ENCODE measurements at places on chromosomes 7 and 10. TPM values are rescaled to one million over a fixed set of nuclear protein-coding genes. Genes with fewer than 3 reads are reported as not detected.

DNA sequence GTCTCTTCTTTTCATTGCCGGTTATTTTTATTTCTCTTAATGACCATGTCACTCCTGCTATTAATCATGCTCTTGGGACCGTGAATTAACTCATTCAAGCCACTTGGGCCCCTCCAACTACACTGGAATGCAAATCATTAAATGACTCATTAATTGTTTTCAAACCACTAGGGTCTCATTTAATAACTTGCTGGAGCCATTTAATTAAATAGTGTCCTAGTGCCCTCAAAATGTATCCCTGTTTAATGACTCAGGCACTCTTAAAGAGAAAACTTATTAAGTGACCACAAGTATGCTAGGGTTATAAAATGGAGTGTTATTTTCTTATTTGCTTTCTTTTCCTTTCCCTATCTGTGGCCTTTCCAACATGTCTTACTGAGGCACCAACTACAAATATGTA lies 73.0 kb downstream of the PLXDC2 start:
- no peak for DNase-seq

Gene TSPAN12
- not detected for total RNA-seq

- DNase-seq = no peak
Measured at GRCh38 chr7:35448486-35448885, 194.6 kb upstream of the TBX20 start.

- DNase-seq = no peak
Measured at GRCh38 chr10:100148353-100149211, 37.2 kb downstream of the ERLIN1 start.

- DNase-seq = no peak
Measured at GRCh38 chr7:116443646-116444045, 55.9 kb upstream of the CAV2 start.

- DNase-seq = no peak
Measured at GRCh38 chr7:94410413-94411187, 15.9 kb downstream of the COL1A2 start.

Gene LIPN
- not detected for total RNA-seq

- DNase-seq = no peak
Measured at GRCh38 chr10:124047427-124048152, 45.8 kb downstream of the CHST15 start.

Gene CCDC146
- 5.3 TPM for total RNA-seq

Gene NPFFR1
- not detected for total RNA-seq

- no peak for DNase-seq
Measured at GRCh38 chr7:55457801-55458200, 92.7 kb downstream of the LANCL2 start.

- no peak for DNase-seq
Measured at GRCh38 chr10:11164551-11164802, 146.8 kb downstream of the CELF2 start.

- no peak for DNase-seq
Measured at GRCh38 chr7:16023046-16023445, 336.6 kb upstream of the MEOX2 start.

DNA sequence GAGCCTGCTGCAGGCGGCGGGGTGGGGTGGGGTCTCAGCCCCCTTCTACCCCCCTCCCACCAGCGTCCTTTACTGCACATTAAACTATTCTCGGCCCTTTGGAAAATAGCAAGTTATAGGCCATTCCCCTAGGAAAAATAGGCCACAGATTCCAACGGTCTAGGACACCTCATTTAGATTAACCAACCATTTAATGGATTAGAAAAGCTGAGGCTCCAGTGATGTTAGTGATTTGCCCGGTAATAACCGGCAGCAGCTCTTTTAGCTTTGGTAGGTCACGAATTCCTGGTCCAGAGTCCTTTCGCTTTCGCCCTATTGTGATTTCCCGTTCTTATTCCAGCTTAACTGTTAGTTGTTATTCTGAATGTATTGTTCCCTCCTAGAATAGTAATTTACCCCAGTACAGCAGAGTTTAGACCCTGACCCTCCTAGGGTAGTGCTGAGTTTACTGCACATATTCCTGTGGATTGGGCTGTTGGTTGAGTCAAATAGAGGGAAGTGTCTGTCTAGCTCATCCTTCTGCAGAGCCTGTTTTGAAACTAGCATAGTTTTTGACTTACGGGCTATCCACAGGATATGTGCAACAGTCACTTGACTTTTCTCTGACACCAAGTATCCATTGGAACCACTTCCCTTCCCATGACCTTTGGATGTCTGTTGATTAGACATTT lies 754 bp downstream of the GSTO1 start:
- DNase-seq = no peak

Gene PNLIPRP3
- not detected for total RNA-seq

DNA sequence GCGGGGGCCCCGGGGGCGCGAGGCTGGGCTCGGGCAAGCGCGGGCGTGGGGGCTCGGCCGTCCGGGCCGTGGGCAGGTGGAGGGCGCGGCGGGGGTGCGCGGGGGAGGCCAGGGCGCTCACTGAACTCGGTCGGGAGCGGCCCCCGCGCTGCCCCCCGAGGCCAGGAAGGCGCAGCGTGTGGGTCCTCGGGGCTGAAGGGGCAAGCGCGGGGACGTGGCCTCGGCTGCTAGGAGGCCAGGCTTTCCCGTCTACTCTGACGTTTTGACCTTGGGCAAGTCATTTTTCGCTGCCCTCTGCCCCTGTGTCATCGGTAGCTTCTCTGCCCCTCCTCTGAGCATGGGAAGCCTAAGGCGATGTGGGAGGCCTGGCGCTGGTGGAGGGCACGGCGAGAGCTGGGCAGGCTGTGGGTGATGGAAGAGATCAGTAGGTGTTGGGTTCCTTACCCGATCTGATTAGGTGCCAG lies 441 bp downstream of the FBH1 start:
- peak; percentile 41 for DNase-seq

Gene SMO
- not detected for total RNA-seq

GRCh38 chr7:53315981-53316380 lies 280.5 kb downstream of the POM121L12 start:
- DNase-seq = no peak

GRCh38 chr7:112414855-112415490 lies 35.3 kb upstream of the IFRD1 start:
- DNase-seq = no peak

DNA sequence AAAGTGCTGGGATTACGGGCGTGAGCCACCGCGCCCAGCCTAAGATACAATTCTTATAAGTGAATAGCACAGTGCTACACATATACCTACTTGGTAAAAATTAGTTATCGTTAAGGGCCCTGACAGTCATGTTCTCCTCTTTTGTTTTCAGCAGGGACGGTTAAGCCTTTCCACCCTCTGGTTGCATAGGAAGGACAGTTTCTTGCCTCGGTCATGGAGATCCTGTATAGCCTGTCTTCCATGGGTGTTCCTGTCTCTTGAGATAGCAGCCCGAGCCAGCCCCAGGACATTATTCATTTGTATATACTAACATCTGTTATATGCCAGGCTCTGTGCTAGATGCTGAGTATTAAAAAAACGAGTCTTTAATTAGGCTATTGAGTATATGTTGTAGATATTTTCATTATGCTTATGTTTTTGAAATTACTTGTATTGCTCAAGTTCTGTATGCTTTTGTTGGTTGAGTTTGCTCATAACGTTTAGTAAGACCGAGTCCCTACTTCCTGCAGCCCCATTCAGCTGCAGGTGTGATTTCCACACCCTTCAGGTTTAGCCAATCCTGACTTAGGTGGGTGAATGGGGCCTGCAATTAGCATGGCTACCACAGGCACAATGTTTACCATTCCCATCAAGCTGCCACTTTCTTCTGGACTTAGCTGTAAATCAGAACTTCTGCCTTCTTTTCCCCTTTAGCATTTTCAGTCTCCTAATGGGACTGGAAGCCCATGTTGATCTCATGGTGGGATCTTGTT lies 24.8 kb downstream of the CCSER2 start:
- DNase-seq = no peak

- no peak for DNase-seq
Measured at GRCh38 chr10:34966451-34966850, 123.7 kb downstream of the CUL2 start.

DNA sequence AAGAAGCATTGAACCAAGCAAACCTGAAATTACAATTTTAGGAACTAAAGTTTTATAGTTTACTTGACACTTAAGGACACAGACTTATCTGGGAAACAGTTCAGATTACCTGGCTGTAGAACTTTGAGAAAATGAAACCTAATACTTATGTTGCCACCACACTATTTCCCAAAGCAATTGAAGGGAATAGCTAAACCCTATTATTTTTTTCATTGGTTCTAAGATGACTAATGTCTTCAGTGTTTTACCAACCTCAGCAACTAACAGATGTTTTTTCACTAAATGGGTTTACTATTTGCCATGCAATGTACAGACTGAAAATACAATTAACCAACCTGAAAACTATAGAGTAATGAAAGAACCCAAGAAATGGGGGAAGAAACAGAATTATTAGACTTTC lies 689.6 kb downstream of the SORCS1 start:
- DNase-seq = no peak

DNA sequence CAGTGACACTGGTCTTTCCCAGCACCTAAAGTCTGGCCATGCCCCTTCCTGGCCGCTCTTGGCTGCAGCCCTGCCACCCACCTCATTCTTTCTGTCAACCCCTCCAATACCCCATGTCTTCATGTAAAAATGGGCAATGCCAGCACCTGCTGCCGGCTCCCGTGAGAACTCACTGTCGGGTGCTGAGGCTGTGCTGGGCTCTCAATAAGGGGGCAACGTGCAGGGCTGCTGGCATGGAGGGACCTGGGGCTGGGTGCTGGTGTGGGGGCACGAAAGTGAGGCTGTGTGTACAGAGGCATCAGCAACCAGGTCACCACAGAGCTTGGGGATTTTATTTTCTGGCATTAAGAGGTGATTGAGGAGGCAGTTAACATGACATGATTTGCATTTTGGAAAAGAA lies 65.3 kb downstream of the ALOX5 start:
- DNase-seq = no peak

Gene RAB19
- 4.8 TPM for total RNA-seq

Gene SFTPD
- not detected for total RNA-seq

DNA sequence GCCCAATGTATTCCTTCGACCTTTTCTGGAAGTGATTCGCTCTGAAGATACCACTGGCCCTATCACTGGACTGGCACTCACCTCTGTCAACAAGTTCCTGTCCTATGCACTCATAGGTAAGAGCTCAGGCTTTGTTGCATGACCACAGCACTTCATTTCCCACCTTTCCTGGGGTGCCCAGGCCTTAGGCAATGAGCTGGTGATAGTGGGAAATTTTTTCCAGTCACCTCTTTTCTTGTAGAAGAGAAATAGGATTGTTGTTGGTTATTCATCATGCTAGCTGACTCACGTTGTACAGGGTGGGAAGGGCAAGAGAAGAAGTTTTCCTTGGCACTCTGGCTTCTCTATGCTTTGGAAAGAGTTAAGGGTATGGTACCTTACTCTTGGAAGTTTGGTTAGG lies 51.4 kb upstream of the NFKB2 start:
- no peak for DNase-seq

DNA sequence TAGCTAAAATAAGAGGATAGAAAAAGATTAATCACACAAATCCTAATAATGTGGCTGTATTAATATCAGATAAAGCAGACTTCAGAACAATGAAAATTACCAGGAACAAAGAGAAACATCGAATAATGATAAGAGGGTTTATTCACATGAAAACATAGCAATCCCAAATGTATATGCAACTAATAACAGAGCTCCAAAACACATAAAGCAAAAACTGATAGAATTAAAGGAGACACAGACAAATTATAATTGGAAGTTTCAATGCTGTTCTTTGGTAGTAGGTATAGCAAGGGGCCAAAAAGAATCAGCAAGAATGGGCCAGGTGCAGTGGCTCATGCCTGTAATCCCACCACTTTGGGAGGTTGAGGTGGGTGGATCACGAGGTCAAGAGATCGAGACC lies 23.4 kb upstream of the DNAAF5 start:
- DNase-seq = no peak

DNA sequence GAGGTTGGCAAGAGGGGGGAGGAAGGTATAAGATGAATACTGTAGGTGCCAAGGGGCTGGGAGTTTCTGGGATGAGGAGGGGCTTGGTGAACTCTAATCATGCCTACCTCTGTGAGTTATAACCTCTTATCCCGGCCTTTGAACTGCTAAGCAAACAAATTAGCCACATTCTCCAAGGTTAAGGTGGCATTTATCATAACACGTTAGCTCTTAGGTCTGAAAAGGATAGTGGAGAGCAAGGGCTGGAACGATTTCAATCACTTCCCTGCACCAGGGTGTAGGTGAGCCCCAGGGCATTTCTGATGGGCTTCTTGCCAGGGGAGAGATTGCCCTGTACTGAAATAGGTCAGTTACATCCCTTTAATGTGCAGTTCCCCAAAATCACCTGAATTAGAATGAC lies 28.6 kb upstream of the DMBT1 start:
- DNase-seq = no peak

GRCh38 chr10:103895411-103896186 lies 22.4 kb downstream of the STN1 start:
- DNase-seq = no peak

- DNase-seq = no peak
Measured at GRCh38 chr7:86720306-86720705, 76.6 kb downstream of the GRM3 start.

GRCh38 chr7:130856866-130857265 lies 122.9 kb upstream of the KLF14 start:
- no peak for DNase-seq

Gene MACC1
- 0.20 TPM for total RNA-seq

DNA sequence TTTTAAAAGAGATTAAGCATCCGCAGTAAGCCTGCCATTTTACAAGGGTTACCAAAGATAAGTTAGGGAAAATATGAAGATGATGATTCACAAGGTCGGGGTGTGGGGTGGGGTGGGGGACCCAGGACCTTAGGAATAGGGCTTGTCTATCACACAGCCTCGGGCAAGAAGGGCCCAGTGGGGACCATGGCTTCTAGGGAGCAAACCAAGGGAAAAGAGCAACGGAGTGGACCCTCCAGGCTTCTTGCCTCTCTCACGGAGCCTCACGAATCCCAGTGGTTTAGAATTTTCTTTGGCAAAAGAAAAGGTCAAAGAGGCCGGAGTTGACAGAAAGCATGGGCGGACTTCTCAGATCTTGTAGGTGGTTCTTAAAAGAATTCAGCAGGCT lies 1.3 kb downstream of the PRKCQ start:
- DNase-seq = no peak

DNA sequence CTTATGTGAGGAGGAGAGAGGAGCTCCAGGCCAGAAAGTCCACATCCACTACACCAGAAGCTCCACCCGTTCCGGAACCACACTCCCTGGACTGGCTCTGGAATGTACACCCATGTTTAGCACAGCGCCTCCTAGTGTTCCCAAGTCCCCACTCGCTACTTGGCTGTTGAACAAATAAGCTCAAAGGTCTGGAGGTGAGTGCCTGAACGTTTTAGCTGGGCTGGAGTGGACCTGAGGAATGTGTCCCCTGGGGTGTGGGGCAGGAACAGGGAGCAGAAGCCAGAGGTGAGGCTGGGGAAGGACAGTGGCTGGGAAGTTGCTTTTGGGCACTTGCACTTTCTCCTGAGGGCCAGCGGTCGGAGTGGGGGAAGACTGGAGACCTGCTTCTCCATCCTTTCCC lies 164.1 kb upstream of the CDCA7L start:
- peak; percentile 39 for DNase-seq

DNA sequence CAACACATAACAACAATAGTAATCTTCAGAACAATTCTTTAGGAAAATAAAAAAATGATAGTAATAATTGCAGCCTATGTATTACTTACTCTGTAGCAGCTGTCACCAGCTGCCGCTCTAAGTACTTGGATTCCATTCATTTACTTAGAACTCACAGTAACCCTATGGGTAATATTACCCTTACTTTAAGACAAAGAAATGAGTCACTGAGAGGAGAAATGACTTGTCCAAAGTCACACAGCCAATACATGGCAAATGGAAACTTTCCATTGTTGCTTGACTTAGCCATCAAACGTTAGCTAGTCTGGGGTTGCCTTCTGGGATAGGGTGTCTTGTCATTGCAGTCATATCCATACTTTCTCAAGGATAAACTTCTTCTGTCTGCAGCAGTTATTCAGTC lies 3.6 kb downstream of the CCNY start:
- no peak for DNase-seq

Gene PIP
- total RNA-seq = not detected
